HCEC 1CT (cell line): ENCODE measurements at places on chromosomes 2 and 18.

- DNase-seq = no peak
These were observed 46.6 kb downstream of the SCN1A start for GRCh38 chr2:166081131-166081632.

DNA sequence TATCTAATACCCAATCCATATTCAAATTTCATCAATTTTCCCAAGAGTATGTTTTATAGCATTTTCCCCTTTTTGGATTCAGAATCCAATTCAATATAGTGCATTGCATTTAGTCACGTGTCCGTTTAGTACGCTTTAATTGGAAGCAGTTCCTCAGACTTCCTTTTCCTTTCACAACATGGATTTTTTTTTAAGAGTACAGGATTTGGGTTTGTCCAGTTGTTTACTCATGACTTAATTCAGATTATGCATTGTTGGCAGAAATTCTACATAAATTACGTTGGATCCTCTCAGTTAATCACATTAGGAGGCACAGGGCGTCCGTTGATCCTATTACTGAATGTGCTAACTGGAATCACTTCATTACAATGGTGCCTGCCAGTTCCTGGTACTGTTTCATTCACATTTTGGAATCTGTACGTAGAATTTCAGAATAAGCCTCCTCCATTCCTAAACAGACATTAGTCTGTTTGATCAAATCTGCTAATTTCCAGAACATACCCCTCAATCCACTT, 70.0 kb upstream of the ATIC start:
- no peak for DNase-seq

DNA sequence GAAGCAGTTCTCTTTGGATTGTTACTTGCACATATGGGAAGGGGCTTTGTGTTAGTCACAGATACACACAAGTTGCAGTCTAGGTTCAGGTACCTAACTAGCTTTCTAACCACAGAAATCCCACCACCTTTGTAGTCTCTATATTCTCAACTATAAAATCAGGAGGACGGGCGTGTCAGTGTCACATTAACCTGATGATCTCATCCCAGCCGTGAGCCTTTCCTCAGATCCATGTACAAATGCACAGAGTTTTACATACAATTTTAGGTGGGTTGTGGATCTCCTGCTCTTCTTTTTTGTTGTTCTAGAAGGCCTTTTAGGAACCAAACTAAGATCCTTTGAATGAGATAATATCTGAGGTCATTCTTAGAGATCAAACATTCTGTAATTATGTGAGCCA, 94.0 kb downstream of the ZNF532 start:
- DNase-seq = no peak

DNA sequence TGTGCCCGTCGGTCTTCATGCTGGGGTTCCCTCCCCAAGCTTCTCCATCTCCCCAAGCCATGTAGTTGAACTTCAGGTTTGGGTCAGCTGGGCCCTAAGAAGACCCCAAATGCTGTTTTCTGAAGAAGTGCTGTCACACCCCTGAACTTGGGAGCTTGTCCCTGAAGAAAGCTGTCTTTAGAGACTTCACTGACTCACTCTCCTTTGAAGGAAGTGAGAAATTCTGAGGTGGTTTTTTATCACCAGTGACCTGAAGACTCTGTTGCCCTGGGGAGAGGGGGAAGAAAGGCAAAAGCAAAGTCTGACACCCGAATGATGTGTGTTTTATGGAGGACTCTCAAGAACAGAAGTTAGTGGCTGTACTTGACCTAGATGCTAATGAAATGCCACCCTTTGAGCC, 83.6 kb upstream of the BCL2L11 start:
- DNase-seq = no peak

- DNase-seq = no peak
These were observed 95.4 kb downstream of the ZBTB7C start for GRCh38 chr18:48313792-48314191.

- no peak for DNase-seq
These were observed 118.1 kb upstream of the GCFC2 start for GRCh38 chr2:75828826-75829225.
